ENCODE measurements at places on chromosomes 1 and 21.

GRCh38 chr1:44327679-44328491, 27.2 kb downstream of the ERI3 start:
- DNase-seq: no peak

- DNase-seq: peak; percentile 25
These were observed 30.0 kb upstream of the EPS8L3 start for GRCh38 chr1:109793486-109794318.

DNA sequence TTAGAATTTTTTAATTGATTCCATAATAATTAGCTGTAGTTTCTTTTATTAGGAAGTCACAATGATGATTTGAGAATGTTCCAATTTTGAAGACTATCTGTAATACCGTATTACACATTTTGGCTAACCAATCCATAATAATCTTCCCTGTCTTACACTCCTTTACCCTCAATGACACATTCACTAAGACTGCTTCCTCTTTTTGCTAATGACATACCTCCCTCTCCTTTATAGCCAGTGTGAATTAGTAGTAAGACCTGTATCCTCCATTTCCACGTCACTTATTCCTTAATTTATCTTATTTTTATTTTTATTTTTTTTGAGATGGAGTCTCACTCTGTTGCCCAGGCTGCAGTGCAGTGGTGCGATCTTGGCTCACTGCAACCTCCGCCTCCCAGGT, 10.1 kb downstream of the KDM1A start:
- no peak for DNase-seq

DNA sequence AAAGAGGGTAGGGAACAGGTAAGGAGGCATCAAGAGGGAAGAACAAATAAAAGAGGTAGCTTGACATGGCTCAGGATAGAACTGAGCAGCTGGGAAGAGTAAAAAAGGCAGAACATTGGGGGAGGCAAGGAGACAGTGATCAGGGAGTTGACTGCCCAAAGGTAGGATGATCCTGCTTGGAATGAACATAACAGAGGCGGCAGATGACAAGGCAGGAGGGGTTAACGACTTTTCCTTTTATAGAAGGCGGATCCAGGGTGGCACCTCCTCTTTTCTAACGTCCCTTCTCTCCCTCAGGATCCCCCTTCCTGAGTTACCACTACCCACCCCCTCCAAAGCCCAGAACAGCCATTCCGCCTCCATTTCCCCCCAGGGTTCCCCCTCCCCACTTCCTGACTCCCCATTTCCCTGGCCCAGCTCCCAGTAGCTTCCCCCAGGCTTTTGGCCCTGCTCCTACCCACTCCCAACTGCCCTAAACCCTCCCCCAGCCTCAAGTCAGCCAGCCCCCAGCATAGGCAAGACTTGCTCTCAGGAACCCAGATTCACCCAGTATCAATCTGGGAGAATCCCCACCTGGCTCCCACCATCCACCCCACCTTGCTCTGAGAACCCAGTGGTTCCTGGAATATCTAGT, 769 bp upstream of the ADAMTS4 start:
- no peak for DNase-seq

DNA sequence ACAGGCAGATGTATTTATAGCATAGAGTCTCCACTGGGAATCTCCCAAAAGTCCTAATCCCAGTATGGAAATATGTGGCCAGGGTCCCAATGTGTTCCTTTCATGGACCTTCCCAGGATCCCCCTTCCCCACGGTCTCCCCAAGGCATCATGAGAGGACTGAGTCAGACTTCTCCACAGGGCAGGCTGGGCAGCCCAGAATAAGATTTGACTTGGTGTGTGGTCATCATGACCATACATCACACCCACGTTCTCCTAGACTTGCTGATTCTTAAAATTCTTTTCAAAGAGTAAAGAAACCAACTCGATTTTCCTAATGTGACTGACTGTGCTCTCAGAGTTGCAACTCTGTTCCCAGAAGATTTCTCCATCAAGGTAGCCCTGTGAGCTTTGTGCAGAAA, 93.9 kb upstream of the CD34 start:
- no peak for DNase-seq

DNA sequence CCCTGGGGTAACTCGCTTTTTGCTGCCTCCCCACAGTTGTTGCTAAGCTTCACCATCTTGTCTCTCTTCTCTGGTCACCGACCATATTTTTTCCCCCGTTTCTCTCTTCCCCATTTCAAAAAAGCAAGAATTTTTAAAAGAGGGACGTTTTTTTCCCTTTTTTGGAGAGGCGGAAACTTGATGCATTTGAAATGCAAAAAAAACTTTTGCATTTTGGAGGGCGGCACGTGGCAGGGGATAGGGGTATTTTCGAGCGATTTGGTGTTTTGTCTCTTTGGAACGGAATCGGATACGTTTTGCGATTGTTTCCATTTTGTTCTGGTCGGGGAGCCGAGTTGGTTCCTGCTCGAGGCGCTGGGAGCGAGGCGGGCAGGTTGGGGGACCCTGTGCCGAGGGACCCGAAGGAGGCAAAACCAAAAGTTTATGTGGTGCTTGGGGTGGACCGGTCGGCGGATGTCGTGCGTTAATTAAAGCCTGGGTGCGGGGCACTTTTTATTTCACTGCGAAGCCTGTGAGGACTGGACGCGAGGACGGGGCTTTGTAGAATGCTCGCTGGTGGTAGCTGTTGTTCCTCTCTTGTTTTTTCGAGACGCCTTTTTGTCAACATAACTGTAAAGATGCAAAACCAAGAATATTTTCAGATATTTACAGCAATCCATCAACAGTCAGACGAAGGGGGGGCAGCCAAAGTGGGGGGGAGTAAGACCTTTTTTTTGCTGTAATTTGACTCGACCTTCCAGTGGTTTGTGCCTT, 884 bp downstream of the H3-3A start:
- DNase-seq: peak; percentile 41

GRCh38 chr1:78156805-78157521, 111.2 kb downstream of the GIPC2 start:
- no peak for DNase-seq

DNA sequence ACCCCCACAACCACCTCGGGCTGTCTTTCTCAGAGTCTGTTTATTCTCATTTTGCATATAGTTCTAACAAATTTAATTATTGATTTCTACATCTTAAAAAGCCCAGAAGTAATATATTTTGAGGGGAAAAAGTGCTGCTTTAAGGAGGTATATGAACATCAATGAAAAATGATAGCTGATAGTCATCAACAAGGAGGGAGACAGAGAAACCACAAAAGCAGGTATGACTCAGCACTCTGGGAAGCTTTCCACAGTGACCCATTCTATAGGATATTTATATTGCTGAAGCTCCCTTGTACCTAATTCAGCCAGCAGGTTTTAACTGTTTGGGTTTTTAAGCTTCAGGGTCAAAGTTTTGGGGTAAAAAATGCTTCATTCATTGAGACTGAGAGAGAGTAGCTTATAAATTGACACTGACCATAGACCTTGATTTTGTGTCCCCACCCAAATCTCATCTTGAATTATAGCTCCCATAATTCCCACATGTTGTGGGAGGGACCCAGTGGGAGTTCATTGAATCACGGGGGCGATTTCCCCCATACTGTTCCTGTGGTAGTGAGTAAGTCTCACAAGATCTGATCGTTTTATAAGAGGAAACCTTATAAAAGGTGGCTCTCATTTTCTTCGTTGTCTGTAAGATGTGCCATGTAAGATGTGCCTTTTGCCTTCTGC, 27.4 kb downstream of the VANGL1 start:
- DNase-seq: no peak

- DNase-seq: no peak
These were observed 214.1 kb upstream of the USP24 start for GRCh38 chr1:55428944-55429931.

DNA sequence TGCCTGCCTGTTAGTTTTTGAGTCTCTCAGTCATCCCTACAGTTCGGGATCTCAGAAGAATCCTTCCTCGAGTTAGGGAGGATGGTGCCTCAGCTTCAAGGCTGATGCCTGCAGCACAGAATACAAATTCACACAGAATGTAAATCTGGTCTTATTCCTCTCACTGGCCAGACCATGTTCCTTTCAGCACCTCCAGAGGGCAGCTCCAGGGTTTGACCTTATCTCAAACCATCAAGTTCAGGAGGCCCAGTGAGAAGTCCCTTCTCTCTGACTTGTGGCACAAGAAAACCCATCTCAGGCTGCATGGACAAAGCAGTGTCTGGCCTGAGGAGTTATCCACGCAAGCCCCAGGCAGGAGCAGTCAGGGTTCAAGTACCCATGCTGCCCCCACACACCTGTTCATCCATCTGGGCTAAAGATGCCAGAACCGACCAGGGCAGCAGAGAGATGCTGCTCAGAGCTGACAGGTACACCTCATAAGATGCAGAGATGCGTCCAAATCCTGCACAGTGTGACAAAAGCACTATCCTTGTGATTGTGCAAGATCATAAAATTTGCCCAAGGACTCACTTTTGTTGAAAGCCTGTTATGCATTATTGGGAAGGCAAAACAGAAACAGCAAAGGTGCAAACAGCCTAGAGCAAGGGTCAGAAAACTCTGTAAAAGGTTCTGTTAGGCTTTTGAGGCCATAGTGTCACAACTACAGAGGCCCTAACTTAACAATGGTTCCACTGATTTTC, 49.8 kb downstream of the BCAR3 start:
- no peak for DNase-seq

DNA sequence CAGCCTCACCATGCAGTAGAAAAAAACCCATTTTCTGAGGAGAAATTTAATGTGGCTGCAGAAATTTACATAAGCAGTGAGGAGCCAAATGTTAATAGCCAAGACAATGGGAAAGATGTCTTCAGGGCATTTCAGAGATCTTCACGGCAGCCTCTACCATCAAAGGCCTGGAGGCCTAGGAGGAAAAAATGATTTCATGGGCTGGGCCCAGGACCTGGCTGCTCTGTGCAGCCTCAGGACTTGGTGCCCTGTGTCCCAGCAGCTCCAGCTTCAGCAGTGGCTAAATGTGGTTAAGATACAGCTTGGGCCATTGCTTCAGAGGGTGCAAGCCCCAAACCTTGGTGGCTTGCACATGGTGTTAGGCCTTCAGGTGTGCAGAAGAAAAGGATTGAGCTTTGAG, 48.0 kb upstream of the PDE4B start:
- DNase-seq: no peak

DNA sequence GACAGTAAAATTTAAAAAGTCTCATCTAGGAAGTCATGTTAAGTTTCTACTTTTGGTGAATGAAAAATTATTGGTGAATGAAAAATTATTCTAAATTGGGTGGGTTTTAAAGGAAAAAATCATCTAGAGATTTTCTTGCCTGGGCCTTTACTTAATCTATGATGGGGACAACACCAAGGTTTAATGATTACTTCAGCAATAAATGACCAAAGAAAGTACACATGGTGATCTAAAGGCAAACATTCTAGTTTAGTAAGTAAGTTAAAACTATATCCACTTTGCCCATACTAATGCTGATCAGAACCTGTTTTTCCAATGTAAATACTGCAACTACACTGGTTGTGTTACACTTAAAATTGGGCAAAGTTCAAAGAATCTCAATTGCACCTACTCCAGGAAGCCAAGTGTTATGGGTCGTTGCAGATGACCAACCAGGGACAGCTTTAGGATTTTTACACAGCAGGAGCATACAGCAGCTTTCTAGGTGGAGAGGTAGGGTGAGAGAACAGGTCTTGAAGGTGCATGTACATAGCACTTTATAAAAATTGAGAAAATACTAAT, 14.6 kb upstream of the RPL5 start:
- DNase-seq: no peak

Data from effector CD4-positive, alpha-beta T cell (primary cell).